ENCODE measurements at places on chromosomes 13 and 19.

DNA sequence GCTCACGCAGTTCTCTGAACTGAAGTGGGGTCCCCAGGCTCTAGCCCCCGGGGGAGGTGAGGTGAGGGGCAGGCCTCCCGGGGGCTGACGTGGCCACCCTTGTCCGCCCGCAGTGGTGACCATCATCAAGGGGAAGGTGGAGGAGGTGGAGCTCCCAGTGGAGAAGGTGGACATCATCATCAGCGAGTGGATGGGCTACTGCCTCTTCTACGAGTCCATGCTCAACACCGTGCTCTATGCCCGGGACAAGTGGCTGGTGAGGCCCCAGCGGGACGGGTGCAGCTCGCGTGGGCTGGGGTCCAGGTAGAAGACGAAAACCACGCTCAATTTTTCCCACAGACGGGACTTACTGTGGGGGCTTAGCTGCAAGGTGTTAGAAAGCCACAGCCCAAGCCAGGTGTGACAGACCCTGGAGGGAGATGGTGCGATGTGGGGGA is 5.6 kb upstream of the ADM5 start:
- DNase-seq, result no peak

GRCh38 chr19:12828494-12828893 is 5.9 kb downstream of the RTBDN start:
- no peak for DNase-seq

DNA sequence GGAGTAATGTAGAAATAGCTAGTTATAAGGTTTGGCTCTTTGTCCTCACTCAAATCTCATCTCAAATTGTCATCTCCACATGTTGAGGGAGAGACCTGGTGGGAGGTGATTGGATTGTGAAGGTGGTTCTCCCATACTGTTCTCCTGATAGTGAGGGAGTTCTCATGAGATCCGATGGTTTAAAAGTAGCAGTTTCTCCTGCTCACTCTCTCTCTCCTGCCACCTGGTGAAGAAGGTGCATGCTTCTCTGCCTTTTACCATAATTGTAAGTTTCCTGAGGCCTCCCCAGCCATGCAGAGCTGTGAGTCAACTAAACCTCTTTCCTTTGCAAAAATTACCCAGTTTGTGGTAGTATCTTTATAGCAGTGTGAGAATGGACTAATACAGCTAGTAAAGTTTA is 849.4 kb downstream of the DACH1 start:
- DNase-seq, result no peak

- no peak for DNase-seq
Measured at GRCh38 chr19:14632286-14632685, 42.4 kb downstream of the ADGRE3 start.

- no peak for DNase-seq
Measured at GRCh38 chr13:38528986-38529385, 157.9 kb upstream of the FREM2 start.

GRCh38 chr13:98945863-98946605 is 31.8 kb downstream of the DOCK9 start:
- DNase-seq, result no peak

DNA sequence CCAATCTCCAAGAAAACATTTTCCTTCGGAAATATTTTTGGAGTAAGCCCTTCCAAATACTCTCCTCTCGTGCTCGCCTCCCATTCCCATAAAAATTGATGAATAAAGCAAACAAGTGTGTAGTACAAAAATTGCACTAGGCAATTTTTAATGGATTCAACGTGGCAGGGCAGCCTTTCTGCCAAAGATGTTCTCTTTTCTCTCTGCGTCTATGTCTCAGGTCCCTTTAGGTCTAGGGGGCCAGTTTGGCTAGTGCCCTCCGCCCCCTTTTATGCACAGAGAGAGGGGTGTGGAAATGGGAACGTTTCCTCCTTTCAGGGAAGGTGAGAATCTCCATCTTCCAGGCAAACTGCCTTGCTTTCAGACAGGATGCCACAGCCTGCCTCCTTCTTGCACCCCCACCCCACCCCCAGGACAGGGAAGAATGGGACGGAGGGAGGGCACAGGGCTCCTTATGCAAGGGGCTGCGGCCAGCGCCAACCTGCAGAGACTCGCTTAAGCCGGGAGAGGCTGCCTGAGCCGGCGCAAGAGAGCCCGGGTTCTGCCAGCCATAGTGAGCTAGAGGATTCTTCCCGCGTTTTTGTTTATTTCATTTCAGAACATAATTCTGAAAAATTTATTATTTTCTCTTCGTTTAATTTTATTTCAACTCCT is 2.7 kb upstream of the ZIC2 start:
- DNase-seq, result peak; percentile 37

DNA sequence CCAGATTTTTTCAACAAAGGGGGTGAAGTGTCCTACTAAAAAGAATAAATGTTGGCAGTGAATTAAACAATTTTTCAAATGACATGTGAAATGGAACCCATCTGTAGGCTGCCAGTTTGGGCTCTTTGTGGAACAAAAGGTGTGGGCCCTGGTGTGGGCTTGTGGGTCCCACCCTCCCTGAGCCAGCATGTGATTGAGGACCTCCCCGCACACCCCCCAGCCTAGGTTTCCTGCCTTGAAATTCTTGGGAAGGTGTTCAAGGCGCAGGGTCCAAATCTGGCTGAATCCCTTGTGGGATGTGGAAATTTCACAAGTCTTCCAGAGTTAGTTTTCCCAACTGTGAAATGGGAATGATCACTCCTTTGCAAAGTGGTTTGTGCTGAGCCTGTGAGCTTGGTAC is 4.1 kb downstream of the GGN start:
- no peak for DNase-seq

DNA sequence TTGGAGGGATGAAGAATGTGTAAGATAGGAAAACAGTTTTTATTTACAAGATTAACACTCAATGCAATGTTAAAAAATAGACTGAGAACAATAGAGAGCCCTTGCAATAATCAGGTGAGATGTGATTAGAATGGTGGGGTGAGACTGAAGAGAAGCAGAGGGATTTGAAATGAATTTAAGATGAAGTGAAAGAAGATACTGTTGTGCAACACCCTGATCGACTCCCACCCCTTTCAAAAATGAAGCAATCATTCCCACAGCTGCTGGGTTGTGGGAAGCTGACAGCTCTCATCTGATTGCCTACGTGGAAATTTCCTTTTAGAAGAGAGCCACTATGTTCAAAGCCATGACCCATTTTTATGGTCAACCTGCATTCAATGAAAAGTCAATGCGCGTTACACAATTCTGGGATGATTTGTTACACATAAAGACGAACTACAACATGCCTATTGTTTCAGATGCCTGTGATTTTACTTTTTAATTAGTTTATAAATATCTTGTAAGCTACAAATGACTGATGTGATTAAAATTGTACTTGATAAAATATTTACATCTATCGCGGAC is 1374.8 kb downstream of the PCDH9 start:
- no peak for DNase-seq

- no peak for DNase-seq
Measured at GRCh38 chr13:79593121-79593520, 112.2 kb downstream of the NDFIP2 start.

DNA sequence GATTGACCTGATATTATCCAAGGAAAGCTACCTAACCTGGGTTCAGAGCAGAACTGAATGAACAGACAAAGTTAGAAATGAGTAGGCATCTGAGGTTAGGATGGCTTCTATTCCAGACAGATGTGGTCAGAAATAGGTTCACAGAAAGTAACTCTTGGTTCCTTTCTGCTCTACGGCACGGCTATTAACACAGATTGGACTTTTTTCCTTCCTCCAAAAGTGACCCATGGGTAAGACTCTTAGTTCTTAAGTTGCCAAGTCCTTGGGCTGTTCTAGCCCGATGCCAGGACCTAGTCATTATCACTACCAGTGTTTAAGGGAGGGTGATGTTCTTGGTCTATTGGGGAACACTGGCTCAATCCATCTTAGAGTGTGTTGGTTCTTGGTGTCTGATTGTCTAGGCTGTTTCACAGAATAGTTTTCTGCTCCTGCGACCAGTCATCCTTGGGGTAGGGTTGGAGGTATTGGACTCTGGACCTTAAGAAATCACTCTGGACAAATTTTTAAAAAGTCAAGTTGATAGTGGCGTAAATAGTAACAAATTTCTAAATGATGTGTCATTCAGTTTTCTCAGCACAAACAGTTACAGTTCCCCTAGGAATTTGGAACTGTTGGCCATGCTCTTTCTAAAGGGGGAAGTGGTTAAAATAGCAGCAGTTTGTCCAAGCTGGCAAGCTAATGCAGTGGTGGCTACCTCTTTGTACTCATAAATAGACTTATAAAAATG is 60.1 kb upstream of the MYCBP2 start:
- peak; percentile 76 for DNase-seq

GRCh38 chr13:21458451-21458812 is 671 bp downstream of the ZDHHC20 start:
- no peak for DNase-seq

- peak; percentile 24 for DNase-seq
Measured at GRCh38 chr13:37601648-37602440, 3.3 kb upstream of the POSTN start.

DNA sequence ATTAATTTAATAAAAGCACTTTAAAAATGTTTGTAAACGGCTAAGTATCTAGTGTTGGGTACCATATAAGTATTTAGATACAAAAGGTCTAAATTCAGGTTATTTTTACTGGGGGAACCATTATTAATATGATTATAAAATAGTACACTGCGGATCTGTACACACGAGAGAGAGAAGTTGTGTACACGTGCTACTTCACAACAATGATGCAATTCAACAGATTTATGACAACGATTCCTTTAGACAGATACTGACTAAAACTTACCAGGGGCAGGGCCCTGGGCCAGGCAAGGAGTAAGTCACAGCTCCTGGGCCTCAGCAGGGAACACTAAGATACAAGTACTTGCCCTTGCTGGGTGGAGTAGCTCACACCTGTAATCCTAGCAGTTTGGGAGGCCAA is 29.1 kb upstream of the TPTE2 start:
- DNase-seq, result no peak

DNA sequence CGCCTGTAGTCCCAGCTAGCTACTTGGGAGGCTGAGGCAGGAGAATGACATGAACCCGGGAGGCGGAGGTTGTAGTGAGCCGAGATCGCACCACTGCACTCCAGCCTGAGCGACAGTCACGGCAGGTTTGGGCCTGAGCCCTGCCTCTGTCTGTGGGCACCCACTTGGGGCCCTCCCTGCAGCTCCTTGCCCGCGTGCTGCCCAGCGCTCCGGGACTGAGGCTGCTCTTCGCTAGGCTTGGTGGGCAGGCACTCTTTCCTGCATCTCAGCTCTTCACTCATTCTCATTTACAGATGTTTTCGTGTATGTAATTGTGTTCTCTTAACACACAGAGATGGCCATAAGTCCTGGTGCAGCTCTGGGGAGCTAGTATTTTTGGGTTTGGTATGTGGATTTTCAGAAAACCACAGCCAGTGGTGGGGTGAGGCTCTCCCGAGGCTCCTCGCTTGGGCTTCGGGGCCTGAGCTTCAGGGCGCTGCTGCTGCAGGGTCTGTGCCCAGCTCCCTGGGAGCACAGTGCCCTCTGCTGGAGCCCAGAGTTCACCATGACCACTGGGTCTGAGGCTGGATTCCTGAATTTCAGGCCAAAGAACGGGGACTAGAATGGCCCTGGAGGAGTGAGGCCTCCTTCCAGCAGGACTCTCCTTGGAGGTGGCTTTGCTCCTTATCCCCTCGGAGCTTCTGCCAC is 15.2 kb downstream of the UPF1 start:
- DNase-seq, result peak; percentile 70

- peak; percentile 45 for DNase-seq
Measured at GRCh38 chr19:9793071-9793591, 24.6 kb upstream of the ZNF846 start.

DNA sequence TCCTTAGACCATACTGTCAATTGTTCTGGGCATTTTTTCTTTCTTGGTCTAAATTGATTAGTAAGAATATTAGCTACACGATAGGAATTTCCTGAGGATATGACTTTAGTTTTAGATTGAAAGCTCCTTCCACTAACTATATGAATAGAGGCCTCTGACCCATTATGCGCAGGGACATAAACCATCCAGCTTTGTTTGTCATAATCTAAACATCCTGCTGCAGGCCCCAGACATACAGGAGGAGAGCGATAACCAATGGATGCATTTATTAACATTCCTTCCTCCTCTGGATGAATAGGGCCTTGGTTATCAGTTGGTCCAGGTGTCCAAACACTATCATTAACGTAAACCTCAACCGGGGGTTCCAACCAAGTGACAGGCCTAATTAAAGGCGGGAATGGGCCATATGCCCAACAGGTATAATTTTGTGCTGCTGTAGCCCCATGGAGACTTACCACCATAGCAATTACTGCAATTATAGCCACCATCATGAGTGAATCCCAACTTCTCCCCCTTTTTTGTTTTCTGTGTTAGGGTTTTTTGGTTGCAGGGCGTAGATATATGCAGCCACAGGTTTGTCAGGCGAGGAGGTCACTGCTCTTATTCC is 32.6 kb downstream of the CLEC4M start:
- no peak for DNase-seq

- DNase-seq, result no peak
Measured at GRCh38 chr19:5953030-5953589, 24.8 kb downstream of the RANBP3 start.

GRCh38 chr19:4676955-4677731 is 7.0 kb upstream of the MYDGF start:
- DNase-seq, result peak; percentile 23

GRCh38 chr19:44692379-44692721 is 6.6 kb upstream of the CEACAM16 start:
- DNase-seq, result no peak

GRCh38 chr19:18440936-18441803 is 3.2 kb upstream of the ISYNA1 start:
- DNase-seq, result no peak

DNA sequence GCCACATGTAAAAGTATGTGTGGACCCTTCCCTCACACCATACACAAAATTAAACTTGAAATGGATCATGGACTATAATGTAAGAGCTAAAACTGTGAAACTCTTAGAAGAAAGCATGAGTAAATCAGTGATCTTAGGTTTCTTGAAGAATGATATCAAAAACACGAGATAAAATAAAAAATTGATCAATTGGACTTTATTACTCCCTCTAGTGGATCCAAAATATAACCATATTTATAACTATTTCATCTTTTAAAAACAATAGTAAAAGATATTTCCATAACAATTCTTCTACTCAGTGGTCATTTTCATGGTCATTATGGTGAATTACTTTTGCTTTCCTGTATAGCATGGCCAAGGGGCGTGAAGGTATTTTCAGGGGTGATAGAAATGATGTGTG is 174.6 kb upstream of the LSM14A start:
- no peak for DNase-seq

- DNase-seq, result no peak
Measured at GRCh38 chr13:93467175-93467574, 240.6 kb downstream of the GPC6 start.

DNA sequence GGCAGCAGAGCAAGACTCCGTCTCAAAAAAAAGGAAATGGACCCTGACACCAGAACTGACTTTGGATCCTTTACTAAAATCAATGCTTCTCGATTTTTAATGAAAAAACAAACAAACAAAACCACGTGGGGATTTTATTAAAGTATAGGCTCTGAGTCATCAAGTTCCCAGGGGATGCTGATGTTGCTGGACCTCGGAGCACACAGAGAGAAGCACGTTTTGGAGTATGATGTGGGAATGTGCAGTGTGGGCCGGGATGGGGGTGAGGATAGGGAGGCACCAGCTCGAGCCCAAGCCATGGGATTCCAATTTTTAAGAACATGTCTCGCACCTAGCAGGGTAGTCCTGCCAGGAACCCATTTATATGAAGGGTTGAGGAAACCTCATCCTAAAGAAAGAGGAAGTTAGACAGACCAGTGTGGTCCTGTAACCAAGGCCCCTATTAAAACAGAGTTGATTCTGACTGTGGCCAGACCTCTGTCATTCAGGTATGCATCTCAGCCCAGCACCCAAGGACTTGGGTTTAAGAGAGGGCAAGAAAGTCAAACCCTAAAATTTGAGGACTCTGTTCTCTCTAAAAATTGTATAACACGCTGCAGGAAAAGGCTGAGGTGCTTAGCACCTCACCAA is 6.4 kb downstream of the FLT1 start:
- DNase-seq, result no peak

GRCh38 chr13:20492641-20493040 is 33.0 kb downstream of the CRYL1 start:
- DNase-seq, result no peak
